ENCODE measurements at places on chromosomes 5 and 9. TPM values are rescaled to one million over a fixed set of nuclear protein-coding genes. Genes with fewer than 3 reads are reported as not detected.

DNA sequence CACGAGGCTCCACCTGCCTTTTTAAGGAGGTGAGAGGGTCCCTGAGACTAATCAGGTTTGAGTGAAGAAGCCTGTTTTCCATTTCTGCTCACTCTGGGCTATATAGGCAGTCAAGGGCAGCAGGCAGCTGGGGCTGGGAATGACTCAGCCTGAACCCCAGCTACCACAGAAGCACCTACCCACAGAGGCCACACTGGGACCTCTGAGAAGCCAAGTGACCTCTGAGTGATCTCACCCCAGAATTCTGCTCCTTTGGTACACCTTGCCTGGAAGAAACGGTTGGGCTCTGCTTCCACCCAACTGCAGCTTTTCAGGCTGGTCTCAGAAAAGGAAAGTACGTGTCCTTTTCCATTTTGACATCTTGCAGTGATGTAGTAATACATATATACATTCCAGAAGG is 6.8 kb downstream of the FAM219A start:
- H3K36me3 ChIP-seq: no peaks in the 10 kb centered on the region
- no peaks in the 10 kb centered on the region for H3K4me1 ChIP-seq
- no peak for DNase-seq
- no peak overlapping the region for H3K27ac ChIP-seq

DNA sequence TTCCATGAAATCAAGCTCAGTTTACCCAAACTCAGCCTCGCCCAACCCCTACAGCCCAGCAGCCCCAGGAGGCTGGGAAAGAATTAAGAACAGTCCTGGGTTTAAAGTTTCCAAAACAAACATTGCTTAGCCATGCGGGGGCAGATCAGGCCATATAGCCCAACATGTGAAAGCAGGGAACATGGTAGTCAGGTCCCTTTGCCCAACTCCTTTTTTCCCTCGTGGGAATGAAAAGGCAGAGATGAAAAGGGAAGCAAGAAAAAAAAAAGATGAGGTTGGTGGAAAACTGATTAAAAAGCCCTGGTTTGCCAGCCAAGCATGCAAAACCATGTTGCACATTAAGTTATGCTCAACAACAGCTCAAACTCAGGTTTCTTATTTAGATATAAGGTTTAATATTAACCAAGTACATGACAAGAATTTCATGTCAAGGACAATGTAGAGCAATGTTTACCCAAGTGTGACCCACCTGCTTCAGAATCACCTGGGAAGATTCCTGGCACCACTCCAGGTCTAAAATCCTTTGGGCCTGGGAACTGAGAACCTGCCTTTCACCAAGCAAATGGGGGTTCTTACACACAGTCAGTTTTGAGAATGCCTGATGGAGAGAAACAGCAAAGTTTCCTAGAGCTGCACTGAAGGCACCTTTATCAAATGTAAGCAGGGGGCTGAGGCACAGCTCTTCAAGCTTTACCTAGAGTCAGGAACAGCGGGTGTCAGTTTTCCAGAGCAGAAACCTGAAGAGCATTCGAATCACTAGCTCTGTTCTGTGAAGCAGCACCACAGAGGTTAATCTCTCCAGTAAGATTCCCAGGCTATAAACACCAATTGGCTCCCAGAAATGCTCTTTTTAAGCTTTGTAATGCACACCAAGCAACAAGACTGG is 1.7 kb downstream of the FREM1 start:
- H3K27me3 ChIP-seq: no peaks in the 10 kb centered on the region
- no peak for DNase-seq
- H3K27ac ChIP-seq: no peak overlapping the region
- no peak overlapping the region for H3K4me3 ChIP-seq

GRCh38 chr5:177487144-177487543 is 10.3 kb downstream of the PDLIM7 start:
- no peak overlapping the region for H3K27ac ChIP-seq
- no peak for DNase-seq
- H3K4me1 ChIP-seq: no peaks in the 10 kb centered on the region
- no peaks in the 10 kb centered on the region for H3K27me3 ChIP-seq
- no peaks in the 10 kb centered on the region for H3K36me3 ChIP-seq
- no peak overlapping the region for H3K4me3 ChIP-seq

- H3K36me3 ChIP-seq: no peaks in the 10 kb centered on the region
- H3K4me1 ChIP-seq: no peaks in the 10 kb centered on the region
- DNase-seq: no peak
- H3K4me3 ChIP-seq: no peak overlapping the region
These were observed 26.9 kb upstream of the ITGA1 start for GRCh38 chr5:52760695-52761366.

DNA sequence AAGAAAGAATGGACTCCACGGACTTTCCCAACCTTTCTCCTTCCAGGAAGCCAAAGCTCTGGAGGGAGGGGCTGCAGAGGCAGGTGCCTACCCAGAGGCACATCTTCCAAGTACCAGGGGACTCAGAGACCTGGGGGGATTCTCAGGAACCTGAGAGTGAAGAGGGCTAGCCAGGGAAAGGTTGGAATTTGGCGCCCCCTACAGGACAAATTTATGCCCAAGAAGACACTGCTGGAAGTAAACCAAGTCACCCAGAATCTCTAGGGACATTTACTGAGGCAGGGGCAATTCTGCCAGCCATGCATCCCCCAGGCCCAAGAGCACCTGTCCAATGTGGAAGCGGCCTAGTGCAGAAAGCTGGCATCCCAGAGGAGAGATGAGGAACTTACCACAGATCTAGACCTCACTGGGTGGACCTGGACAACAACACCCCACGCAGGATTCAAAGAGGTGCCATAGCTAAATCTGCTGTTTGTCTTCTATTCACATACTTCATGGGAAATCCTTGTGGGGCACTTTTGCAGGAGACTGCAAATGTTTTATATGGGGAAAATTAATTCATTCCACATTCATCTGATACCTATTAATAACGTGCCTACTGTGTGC is 25.9 kb upstream of the IDNK start:
- no peaks in the 10 kb centered on the region for H3K27me3 ChIP-seq
- no peak overlapping the region for H3K27ac ChIP-seq
- H3K36me3 ChIP-seq: no peaks in the 10 kb centered on the region
- no peaks in the 10 kb centered on the region for H3K4me1 ChIP-seq

GRCh38 chr5:178461004-178461730 is 129.0 kb downstream of the COL23A1 start:
- H3K27me3 ChIP-seq: no peaks in the 10 kb centered on the region
- H3K27ac ChIP-seq: no peak overlapping the region
- H3K4me1 ChIP-seq: no peaks in the 10 kb centered on the region
- H3K4me3 ChIP-seq: no peak overlapping the region

DNA sequence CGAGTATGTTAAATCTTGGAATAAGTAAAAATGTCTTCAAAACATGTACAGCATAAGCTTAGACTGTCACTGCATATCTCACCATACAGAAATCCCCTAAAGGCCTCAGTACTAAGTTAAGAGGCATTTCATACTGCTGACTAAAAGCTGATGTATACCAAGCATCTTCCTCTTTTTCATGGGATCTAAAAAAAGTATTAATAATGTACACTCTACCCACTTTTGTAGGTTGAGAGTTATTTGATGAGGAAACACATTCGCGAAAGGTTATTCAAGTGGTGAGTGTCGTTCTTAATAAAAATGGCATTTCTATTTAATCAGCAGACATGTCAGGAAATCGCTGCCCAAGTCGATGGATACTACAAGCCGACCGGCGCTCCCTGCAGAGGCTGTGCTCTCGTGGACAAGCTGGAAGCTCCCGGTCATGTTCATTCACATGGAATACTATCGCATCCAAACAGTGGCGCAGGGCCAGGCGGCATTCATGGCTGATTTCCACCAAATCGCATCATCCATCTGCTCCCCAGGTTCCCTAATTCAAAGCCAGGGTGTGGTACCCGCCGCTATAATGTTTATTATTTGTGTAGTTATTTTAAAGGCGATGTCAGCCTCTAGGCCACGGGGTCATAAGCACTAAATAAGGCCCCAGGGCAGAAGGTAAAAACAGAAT is 724 bp downstream of the SGTB start:
- peak overlapping the region; percentile 97 for H3K27ac ChIP-seq
- H3K36me3 ChIP-seq: peaks cover 20% of the 10 kb centered on the region
- H3K4me3 ChIP-seq: peak overlapping the region; percentile 75
- peaks cover 38% of the 10 kb centered on the region for H3K4me1 ChIP-seq

DNA sequence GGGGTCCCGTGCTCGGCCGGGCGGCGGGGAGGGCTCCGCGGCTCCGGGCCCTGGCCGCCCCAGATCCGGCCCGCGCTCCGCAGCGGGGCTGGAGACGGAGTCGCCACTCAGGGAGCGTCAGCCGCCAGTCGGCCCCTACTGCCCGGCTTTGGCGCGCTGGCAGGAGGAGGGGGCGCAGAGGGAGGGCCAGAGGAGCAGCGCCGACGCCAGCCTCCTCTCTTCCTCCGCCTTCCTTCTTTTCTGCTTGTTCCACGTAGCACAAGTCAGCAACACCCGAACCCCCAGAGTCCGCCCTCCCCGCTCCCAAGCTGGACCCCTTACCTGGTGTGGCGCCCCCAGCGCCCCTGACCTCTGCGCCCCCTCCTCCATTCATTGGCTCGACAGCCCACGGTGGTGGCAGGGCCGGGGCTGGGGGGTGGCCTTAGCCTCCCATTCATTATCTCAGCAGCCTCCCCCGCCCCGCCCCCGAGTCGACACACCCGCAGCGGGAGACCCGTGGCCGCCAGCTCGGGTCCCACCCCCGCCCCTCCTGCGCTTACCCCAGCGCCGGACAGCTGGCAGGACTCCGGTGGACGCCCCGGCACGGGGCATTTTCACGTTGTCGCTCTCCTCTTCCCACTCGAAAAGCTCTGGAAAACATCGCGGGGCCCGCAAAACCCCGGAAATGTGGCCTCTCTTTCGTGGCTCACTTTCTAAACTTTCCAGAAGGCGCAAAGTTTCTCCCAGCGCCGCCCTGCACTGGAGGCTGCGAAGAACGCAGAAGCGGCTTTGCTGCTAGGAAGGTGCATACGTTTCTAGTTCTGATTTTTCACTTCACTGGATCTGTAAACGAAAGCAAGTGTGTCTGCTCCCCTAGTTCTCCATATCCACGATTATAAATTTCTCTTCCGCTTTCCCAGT is at the start of gene LPAR1:
Gene LPAR1 (minus strand): TSS at position 140 of the 900 bp plus-strand sequence. CDS start 66,353 bp downstream, outside the sequence.
- no peak within 1 kb of the TSS for H3K4me3 ChIP-seq
- H3K27me3 ChIP-seq: peaks cover 4% of the 10 kb centered on the region
- H3K36me3 ChIP-seq: no peaks in the 10 kb centered on the region
- no peaks in the 10 kb centered on the region for H3K4me1 ChIP-seq

DNA sequence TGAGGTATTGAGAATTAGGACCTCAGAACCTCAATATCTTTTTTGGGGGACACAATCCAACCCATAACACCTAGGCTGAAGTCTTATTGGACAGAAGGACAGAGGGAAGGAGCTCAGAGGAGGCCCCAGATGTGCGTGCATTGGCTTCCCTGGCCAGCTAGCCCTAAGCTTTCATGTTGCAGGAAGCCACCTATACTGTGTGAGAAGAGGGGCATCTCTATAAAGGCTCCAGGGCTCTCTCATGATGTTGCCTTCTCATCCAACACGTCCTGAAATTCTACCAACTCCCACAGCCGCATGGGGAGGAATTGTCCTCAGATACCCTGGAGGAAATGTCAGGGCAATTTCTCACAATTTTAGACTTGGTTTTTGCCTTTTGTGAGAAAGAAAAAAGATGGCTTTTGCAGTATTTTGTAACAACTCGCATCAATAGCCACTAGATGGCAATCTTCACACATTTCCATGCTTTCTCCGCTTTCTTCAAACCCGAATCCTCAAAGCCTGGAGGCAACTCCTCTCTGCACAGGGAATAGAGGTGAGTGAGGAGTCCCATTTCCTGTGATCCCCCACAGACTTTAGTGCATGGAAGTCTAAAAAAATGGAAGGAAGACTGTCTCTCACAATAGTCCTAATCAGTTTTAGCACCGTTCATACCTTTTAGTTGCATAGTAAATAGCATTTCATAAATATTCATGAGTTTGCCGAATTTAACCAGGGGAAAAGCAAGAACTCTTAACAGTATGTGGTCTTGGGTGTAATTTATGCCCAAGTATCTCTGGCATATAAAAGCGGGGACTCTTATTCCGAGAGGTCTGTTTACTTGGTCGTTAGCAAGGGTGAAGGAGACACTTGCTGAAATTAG is 7.4 kb upstream of the PPP3R2 start:
- no peak overlapping the region for H3K27ac ChIP-seq
- no peaks in the 10 kb centered on the region for H3K36me3 ChIP-seq
- DNase-seq: peak; percentile 39

GRCh38 chr5:91179018-91179417 is 204.1 kb downstream of the ARRDC3 start:
- no peaks in the 10 kb centered on the region for H3K27me3 ChIP-seq
- no peak for DNase-seq
- no peak overlapping the region for H3K4me3 ChIP-seq
- H3K36me3 ChIP-seq: no peaks in the 10 kb centered on the region
- H3K27ac ChIP-seq: no peak overlapping the region
- H3K4me1 ChIP-seq: no peaks in the 10 kb centered on the region

- H3K4me3 ChIP-seq: no peak overlapping the region
- no peak overlapping the region for H3K27ac ChIP-seq
- peaks cover 4% of the 10 kb centered on the region for H3K4me1 ChIP-seq
- H3K27me3 ChIP-seq: no peaks in the 10 kb centered on the region
These were observed 69.9 kb downstream of the EHMT1 start for GRCh38 chr9:137688725-137689124.

DNA sequence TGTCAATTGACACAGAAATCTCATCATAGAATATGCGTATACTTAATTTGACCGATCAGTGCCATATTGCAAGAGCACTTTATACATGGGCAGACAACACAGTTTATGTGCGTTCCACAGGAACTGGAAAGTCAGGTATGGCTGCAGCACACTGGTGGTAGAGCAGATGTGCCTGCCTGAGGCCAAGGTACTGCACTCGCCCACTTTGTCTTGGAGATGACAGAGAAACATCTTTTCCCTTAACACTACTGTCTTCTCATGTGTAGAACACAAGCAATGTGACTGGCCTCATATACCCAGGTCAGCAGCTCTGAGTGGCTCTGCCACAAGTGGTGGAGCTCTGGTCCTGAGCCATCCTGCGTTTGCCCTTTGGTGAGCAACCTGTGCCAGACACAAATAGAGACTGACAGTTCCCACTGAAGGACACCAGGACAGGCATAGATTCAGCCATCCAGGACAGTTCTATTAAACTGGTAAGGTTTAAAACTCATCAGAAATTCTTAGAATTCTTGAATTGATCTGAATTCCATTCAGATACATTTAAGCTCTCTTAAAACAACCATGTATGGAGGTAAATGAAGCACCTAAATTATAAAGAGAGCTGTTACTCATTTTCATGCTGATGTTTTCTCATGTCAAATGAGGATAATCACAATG is 21.0 kb upstream of the PPP2CA start:
- no peaks in the 10 kb centered on the region for H3K36me3 ChIP-seq
- no peak for DNase-seq
- H3K27ac ChIP-seq: no peak overlapping the region
- no peaks in the 10 kb centered on the region for H3K4me1 ChIP-seq
- H3K27me3 ChIP-seq: no peaks in the 10 kb centered on the region
- H3K4me3 ChIP-seq: no peak overlapping the region

GLDC gene
- not detected for total RNA-seq

PCDHA9 gene
- total RNA-seq: not detected

AJM1 gene
- 0.81 TPM for total RNA-seq

IFNE gene
- 0.76 TPM for total RNA-seq

ANKS6 gene
- total RNA-seq: 18.4 TPM

PLAC8L1 gene
- 0.88 TPM for total RNA-seq

CA9 gene
- total RNA-seq: not detected

SOHLH1 gene
- not detected for total RNA-seq

All from naive thymus-derived CD4-positive, alpha-beta T cell (primary cell).